ENCODE measurements at places on chromosomes 4 and X. TPM values are rescaled to one million over a fixed set of nuclear protein-coding genes. Genes with fewer than 3 reads are reported as not detected.

Gene ADH1B
- total RNA-seq, result not detected

Gene DIPK2B
- not detected for total RNA-seq

Gene ENOX2
- 7.0 TPM for total RNA-seq

Gene DCAF4L1
- total RNA-seq, result 0.14 TPM

Gene HHIP
- 0.60 TPM for total RNA-seq

Gene MAGIX
- total RNA-seq, result 3.4 TPM

Measured in A549 treated with Hydrocortisone at 1 μM for 4 hours (cell line).